ENCODE measurements at places on chromosomes 7 and 10.

DNA sequence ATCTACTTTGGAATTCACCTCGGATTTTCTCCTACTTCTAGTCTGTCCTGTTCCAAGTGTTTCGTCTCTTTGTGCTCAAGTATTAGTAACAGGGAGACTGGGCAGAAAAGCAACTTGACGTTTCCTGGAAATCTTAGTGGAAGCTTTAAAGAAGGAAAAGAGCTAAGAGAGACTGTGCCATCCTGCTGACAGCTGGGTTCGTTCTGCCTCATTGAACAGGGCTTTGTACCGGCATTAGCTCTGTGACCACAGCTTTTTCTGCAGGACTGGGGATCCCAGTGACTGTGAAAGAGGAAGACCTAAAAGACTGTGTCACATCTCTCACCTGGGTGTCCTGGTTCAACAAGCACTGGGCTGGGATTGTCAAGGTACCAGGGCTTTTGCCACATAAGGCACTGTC is 70.8 kb upstream of the CDCA7L start:
- no peak for DNase-seq

GRCh38 chr10:99530108-99531025 is 2.4 kb upstream of the NKX2-3 start:
- no peak for DNase-seq

- DNase-seq, result no peak
Observed at GRCh38 chr7:10888861-10889260, 84.8 kb upstream of the PHF14 start.

DNA sequence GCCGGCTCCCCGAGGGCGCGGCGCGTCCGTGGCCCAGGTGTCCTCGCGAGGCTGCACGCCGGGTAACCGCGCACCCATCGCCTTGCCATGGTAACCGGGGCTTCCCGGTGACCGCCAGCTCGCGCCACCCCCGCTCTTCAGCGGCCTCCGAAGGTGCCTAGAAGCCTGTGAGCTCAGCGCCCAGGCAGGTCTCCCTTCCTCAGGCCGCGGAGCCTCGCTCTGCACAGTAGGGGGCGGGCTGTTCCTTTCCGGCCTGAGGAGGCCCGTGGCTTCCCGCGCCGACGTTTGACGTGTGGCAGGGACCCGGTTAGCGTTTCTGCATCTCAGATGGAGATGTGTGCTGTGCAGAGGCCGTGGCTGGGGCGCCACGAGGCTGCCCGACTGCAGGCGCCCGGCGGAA is 117.1 kb downstream of the DYNC2I1 start:
- DNase-seq, result peak; percentile 53

DNA sequence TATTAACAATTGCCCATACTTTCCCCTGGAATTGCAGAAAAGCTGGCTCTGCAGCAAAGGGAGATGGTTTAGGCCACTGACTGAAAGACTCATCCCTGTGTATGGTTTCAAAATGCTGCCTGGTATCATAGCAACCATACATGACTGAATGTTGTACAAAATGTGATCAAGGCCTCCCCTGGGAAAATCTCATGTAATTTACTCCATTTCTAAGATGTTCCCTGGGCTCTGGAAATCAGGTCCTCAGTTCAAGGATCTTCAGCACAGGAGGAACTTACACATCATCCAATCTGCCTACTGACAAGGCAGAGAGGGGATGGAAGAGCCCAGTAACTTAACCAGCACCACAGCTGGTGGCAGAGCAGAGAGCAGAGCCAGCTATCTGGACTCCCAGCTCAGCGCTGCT is 111.8 kb downstream of the JAZF1 start:
- no peak for DNase-seq

DNA sequence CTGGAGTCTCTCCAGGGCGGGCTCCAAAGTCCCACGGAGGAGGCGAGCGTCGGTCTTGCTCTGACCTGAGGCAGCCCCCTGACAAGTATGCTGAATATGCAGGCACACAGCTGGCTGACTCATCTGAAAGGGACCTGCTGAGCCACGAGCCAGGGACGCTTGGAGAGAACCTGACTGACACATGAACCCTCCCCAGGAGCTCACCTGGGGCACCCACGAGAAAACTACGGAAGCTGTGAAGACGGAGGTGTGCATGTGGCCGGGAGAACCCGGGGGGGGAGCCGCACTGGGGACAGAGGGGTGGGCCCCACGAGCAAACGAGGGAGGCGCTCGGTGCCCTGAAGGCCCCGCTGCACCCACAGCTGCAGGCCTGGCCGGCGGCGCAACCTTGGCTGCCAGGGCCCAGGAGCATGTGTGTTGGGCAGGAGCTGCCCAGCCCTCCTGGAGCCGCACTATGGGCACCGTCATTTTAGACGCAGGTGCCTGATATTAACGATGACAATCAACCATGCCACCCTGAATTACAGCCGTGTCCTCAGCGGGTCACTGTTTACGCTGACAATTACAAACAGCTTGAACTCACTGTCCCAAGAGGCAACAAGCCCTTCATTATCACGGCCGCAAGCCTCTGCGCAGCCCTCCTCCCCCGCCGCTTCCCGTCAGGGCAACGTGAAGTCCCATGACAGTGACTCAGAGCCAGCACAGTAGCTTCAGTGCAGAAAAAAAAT is 64.7 kb downstream of the DIP2C start:
- DNase-seq, result no peak

DNA sequence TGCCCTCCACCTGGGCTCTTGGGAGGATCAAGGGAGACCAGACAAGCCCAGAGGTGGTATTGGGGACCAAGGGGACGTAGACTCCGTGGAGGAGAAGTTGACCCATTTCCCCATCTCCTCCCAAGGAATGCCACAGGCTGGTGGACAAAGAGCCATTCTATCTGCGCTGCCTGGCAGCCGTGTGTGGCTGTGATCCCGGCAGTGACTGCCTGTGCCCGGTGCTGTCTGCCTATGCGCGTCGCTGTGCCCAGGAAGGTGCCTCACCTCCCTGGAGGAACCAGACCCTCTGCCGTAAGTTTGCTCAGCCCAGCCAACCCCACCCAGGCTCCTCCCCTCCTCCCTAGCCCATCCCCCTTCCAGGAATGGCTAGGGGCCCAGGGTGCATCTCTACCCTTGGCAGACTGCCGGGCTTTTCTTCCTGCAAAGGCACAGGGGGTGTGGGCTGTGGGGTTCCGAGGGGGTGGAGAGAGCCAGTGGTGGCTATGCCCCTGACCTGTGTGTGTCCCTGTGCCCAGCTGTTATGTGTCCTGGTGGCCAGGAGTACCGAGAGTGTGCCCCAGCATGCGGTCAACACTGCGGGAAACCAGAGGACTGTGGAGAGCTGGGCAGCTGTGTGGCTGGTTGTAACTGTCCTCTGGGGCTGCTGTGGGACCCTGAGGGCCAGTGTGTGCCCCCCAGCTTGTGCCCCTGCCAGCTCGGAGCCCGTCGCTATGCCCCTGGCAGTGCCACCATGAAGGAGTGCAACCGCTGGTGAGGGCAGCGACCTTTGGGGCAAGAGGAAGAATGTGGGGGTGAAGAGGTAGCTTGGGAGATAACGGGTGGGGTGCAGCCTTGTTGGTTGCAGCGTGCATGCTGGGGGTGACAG is 10.2 kb upstream of the ZNF467 start:
- no peak for DNase-seq

DNA sequence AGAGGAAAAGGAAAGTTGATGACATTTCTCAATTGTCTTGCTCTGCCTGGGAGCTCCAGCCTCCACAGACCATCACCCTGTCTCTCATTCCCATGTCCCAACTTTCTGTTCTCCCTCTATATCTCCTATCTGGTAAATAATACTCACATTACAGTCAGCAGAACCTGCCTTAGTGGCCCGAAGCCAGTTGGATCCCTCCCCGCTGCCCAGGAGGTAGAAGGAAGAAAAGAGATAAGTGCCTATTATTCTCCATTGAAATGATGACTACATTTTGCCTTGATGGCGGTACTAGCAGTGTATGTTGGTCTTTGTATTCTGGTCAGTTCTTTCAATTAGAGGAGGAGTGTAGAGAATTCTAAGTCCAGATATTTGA is 91.9 kb downstream of the CSTF2T start:
- no peak for DNase-seq

DNA sequence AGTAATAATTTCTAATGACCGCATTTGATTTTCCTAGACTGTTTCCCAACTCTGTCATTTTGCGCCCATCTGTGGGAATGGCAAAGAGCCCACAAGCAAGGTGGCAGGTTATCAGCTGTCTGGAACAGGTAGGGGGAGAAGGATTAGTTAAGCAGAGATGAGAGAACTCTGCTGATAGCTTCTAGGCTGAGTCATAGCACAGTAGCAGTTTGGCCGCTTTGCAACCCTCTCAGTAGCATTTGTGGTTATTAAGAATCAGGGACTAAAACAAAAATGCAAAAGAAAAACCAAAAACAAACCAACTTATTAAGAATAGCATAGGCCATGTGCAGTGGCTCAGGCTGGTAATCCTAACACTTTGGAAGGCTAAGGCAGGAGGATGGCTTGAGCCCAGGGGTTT is 602.7 kb upstream of the SORCS1 start:
- no peak for DNase-seq

GRCh38 chr7:130201796-130202195 is 3.4 kb downstream of the TMEM209 start:
- no peak for DNase-seq

DNA sequence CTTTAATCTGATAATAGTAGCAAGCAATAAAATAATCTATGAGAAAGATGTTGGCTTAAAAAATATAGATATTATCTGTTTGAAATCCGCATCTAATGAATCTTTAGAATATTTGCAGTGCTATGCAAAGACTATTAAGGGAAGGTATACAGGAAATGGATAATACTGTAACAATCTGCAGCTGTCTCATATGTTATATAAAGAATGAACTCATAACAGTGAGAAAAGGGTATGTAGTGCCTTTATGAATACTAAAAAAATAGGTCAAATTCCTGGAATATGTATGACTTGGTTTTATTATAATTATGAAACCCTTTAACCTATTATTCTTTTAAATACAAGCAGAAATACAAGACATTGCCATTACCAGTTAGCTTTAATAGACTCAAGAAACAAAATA is 105.1 kb upstream of the GPR22 start:
- no peak for DNase-seq

- DNase-seq, result no peak
Observed at GRCh38 chr10:69681436-69681835, 51.4 kb downstream of the FAM241B start.

Measured in RWPE2 (cell line).